ENCODE measurements at places on chromosomes 7 and 10.

DNA sequence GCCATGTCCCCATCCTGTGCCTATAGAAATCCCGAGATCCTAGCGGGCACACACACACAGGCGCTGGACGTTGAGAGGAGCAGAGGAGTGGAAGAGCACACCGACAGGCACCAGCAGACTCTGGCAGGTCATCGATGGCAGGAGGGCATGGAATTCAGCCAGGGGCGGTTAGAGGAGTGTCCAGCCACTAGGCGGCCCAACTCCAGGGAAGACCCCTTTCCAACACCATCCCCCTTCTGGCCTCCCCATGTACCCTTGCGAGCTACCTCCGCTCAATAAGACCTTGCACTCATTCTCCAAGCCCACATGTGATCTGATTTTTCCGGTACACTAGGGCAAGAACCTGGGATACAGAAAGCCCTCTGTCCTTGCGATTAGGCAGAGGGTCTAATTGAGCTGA is 356.0 kb upstream of the DPP6 start:
- no peak for DNase-seq

DNA sequence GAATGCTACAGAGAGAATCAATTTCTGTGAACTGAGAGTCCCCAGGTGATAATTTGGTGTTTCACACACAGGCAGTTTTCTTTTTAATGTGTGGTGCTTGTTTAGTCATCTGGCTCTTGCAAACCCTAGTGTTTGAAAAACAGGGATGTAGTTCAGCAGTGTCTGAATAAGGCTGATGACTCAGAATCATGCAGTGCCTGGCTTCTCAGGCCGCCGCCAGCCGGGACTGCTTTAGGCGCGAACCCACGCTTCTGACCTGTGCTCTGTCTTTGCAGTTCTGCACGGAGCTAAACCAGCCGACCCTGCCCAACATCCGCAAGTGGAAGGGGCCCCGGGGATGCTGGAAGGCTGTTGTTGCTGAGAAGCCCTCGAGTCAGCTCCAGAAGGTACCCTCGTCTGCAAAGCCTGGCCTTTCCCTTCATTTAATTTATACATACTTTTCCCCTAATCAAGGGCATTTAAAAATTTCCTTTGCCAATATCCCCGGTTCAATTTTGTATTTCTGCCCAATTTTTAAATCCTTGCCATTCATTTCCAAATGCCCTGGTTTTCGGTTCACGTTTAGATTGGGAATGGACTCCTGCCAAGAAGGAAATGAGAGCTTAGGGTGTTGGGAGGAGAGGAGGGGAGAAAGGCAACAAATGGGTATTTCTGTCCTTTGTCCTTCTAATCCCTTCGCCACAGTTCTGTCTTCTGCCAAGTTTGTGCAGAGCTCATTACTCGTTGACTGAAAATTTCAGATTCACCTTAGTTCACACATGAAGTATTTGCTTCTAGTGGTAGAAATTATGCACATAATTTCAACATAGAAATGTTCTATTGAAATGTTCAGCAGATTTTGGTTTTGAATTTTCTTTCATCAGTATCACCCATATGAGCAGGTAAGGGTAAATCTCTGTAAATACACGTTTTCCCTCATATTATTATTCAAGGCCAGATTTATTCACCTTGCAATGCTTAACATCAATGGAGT is 108.5 kb upstream of the ANLN start:
- peak; percentile 54 for DNase-seq

- no peak for DNase-seq
Measured at GRCh38 chr7:26506196-26506595, 214.5 kb downstream of the SNX10 start.

GRCh38 chr10:5629303-5630111 is 36.9 kb downstream of the ASB13 start:
- peak; percentile 60 for DNase-seq

DNA sequence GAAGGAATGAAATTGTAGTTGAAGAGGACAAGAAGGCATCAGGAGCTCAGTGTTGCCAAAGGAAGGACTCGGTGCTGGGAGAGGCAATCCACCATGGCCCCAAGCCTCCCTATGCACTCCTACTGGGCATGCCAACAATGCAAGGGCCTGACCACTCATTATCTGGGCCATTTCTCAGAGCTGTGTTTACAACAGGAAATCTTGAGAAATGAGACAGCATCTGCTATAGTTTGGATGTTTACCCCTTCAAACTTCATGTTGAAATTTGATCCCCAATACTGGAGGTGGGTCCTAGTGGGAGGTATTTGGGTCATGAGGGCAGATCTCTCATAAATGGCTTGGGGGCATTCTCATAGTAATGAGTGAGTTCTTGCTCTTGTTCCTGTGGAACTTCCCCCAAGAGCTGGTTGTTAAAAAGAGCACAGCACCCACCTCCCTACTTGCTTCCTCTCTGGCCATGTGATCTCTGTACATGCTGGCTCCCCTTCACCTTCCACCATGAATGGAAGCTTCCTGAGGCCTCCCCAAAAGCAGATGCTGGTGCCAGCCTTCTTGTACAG is 50.8 kb upstream of the AOAH start:
- DNase-seq: no peak

GRCh38 chr7:30255064-30255769 is 29.2 kb upstream of the ZNRF2 start:
- no peak for DNase-seq
